Fibroblast of villous mesenchyme (primary cell): ENCODE measurements at places on chromosomes 4 and X. TPM values are rescaled to one million over a fixed set of nuclear protein-coding genes. Genes with fewer than 3 reads are reported as not detected.

Gene JCHAIN
- 0.64 and 2.6 TPM in 2 replicates for total RNA-seq

Gene SULT1E1
- total RNA-seq: under 0.01 and 0.97 TPM in 2 replicates

DNA sequence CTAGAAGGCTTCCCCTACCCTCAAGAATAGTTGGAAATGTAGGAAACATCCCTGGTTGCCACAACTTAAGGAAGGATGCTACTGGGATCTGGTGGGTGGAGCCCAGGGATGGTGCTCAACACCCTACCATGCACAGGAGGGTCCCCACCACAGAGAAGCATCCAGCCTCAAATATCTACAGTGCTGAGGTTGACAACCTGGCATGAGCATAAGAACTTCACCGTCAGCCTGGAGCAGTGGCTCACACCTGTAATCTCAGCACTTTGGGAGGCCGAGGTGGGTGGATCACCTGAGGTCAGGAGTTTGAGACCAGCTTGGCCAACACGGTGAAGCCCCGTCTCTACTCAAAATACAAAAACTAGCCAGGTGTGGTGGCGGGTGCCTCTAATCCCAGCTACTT, 24.0 kb upstream of the ASMTL start:
- no peak for DNase-seq

Gene SMIM10
- total RNA-seq: 4.3 and 6.8 TPM in 2 replicates

Gene MXRA5
- total RNA-seq: 20.7 and 45.4 TPM in 2 replicates

Gene SORBS2
- total RNA-seq: 1.3 and 1.7 TPM in 2 replicates

Gene KDR
- 0.86 and 1.9 TPM in 2 replicates for total RNA-seq

Gene RAB41
- total RNA-seq: not detected in 2 replicates

GRCh38 chr4:25075851-25076250, 45.1 kb upstream of the LGI2 start:
- DNase-seq: no peak

GRCh38 chr4:20682853-20683252, 17.4 kb upstream of the PACRGL start:
- no peak for DNase-seq

Gene SLC38A5
- total RNA-seq: 4.2 and 12.5 TPM in 2 replicates

Gene SERTM2
- 0.43 and 1.3 TPM in 2 replicates for total RNA-seq

- DNase-seq: peak; percentile 52
Observed at GRCh38 chr4:153731239-153731638, 28.6 kb downstream of the RNF175 start.

GRCh38 chr4:23899565-23899964, 9.7 kb upstream of the PPARGC1A start:
- DNase-seq: no peak

DNA sequence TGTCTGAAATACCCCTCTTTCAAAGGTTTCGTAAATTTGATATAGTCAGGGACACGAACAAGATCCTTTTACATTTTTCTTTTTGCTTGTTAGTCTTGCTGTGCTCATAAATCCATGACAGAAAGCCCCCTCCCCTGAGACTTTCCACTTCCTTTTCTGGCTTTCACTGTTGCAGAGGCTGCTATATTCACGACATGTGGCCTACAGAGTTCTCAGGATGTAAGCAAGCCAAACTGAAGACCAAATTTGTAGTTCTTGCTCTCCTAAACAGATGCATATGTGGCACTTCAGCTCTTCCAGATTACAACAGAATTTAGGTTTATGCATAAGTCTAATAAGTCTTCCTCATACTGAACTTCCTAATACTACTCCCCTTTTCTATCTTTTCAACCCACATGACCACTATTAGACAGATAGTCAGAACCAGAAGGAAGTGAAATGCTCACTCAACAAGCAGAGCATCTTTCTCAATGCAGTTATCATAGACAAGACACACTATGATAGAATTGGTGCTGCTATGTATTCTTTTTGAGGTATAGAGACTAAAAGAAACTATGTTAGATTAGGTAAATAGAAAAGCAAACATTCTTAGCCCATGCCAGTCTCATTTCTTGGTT, 15.0 kb downstream of the BTK start:
- DNase-seq: no peak

DNA sequence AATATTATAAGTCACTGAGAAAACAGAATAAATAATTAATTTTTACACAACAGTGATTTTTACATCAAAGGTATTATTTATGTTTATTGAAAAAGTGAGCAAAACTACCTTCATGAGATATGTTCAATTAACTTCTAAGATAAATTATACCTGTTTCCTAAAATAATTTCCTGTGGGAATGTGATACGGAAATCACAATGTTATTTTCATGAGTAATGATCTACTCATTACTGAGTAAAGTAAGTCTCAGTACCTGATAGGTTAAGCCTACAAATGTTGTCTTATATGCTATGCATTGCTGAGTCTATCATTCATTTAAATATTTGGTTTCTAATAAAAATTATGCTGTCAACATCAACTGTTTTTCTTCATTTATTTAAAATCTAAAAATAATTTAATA, 324.0 kb downstream of the STPG2 start:
- no peak for DNase-seq

DNA sequence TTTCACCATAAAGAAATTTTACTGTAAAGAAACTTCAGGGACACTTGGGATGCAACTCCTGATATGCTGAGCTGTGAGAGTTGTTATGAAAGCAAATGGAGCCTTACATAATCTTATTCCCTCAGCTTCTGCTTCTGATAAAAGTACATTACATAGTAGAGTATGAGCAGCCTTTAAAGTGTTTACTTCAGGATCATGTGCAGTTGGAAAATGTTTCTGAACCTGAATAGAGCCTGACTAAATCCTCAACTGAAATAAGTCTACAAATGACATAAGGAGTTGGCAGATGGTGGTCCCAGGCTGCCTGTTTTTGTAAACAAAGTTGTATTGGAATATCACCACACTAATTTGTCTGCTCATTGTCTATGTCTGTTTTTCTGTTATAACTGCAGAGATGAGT, 19.3 kb downstream of the RASSF6 start:
- peak; percentile 46 for DNase-seq

GRCh38 chr4:137309424-137309823, 222.9 kb downstream of the PCDH18 start:
- no peak for DNase-seq

DNA sequence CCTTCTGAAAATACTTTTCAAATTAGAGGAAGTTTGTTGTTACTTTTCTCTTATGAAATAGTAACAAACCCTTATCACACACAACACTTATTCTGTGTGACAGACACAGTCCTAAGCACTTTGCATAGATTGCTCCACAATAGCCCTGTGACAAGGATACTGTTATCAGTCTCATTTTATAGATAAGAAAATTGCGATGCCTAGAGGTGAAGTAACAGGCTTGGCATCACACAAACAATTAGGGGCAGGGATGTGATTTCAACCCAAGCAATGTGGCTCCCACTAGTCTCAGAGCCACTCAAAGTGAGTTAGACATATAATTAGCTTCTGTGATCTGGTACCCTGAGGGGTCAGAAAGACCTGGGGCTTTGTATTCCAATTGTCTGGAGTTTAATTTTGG, 339.9 kb downstream of the FBXO8 start:
- DNase-seq: no peak

DNA sequence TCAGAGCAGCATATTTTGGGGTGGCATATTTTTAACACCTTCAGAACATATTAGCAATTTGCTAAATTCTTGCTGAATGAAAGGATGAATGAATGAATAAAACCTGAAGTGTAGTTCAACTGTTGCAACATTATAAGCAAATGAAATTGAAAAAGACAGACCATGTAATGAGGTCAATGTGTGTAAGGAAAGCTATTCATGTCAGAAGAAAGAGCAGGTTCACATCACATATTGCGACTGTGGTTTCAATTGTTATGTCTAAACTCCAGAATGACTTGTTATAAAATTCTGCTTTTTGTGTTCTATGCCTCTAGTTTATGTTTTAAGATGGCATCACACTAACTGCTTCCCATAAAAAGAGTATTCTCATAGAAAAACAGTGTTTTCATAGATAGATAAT, 32.9 kb upstream of the DSPP start:
- DNase-seq: no peak

- DNase-seq: no peak
Observed at GRCh38 chr4:182874304-182874751, 42.9 kb downstream of the DCTD start.

DNA sequence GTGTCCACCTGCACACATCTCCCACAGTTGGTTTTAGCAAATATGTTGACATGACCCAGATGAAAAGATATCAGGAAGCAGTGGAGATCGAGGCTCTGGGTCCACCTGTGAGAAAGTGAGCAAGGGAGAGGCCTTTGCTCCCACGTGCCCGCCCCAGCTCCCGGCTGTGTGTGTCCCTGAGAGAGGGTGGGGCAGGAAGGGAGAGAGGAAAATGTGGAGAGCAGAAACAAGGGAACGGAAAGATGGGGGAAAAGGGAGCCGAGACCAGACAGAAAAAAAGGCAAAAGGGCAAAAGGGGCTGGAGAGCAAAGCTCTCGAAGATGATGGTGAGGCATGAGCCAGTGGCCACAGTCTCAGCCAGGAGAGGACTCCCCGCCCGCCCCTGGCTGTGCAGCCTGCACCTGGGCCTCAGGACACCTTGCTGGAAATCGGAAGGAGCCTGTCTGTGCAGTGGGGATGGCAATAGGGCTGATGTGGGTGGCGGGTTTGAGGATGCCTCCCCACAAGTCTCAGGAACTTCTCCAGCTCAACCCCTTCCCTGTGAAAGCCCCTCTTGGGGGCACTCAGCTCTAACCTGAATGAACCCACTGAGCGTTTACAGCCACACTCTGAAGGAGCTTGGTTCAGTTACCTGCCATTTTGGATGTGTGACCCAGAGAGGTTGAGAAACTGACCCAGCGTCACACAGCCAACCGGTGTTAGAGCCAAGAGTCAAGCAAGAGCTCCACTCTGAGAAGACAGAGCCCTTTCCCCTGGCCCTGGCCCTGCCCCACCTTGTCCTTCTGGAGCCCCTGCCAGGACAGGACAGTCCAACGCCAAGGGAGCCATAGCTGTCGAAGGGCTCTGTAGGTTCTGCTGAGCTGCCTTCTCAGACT, 20.3 kb upstream of the MSX1 start:
- DNase-seq: no peak

DNA sequence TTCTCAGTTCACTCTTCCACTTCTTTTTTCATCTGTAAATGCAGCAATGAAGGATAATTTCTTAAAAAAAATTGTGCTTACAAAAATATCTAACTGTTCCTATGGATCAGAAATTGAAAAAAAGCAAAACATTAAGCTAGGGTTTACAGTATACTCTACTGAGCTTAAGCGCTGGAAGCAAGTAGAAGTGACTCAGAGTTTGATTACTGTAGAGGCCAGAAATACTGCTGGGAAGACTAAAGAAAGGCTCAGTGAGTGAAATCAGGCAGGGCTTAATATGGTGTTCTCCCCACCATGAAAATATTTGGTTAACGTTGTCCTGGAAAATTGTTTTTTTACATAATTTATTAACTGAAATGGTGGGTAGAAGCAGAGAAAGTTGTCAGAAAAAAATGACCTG, 1061.8 kb upstream of the GRIA3 start:
- DNase-seq: no peak

Gene OTC
- total RNA-seq: not detected in 2 replicates

GRCh38 chr4:39626913-39627312, 11.8 kb downstream of the SMIM14 start:
- DNase-seq: no peak

- no peak for DNase-seq
Observed at GRCh38 chr4:81666491-81666890, 194.8 kb upstream of the RASGEF1B start.

GRCh38 chr4:2297606-2298531, 36.0 kb upstream of the MXD4 start:
- DNase-seq: no peak

Gene ADRA2C
- total RNA-seq: 2.2 and 6.8 TPM in 2 replicates

DNA sequence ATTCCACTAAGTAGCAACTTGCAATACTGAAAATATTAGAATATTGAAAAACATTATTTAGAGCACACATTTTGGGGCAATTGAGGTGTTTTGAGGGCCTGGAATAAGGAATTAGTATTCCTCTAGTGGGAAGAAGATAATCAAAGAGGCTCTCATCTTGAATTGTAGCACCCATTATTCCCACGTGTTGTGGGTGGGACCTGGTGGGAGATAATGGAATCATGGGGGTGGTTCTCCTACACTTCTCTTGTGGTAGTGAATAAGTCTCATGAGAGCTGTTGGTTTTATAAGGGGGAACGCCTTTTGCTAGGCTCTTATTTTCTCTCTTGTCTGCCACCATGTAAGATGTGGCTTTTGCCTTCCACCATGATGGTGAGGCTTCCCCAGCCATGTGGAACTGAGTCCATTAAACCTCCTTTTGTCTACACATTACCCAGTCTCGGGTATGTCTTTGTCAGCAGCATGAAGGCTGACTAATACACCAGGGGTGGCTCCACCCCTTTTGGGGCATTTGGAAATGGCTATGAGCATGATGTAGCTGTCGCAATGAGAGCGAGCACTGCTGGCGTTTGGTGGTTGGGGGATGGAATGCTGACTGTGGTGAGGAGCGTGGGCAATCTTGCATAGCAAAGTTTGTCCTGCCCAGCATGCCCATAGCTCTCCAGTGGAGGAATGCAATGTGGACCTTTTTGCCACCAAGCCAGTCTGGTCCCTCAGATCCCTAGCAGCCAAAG, 308.2 kb downstream of the FRMPD4 start:
- peak; percentile 58 for DNase-seq

GRCh38 chr4:164138521-164138920, 615.4 kb upstream of the SMIM31 start:
- DNase-seq: no peak

Gene PLP1
- under 0.01 TPM in 2 replicates for total RNA-seq

DNA sequence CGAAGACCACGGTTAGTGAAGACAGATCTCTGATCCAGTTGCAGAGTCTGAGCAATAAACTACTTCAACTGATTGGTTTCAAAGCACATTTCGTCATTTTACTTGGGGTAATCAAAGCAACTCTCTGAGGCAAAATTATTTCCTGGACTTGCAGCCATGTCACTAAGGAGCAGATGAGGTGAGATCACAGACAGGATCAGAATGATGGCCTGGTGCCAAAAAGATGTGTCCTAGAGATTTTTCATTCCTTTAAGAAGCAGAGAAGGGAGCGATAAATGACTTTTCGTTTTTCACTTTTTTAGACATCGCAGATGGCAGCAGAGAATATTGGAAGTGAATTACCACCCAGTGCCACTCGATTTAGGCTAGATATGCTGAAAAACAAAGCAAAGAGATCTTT, 83.9 kb downstream of the PTTG2 start:
- DNase-seq: no peak

GRCh38 chr4:102416765-102417164, 71.5 kb upstream of the SLC39A8 start:
- DNase-seq: no peak
